Activated B cell treated with CpG ODN at 0.5 μM for 24 hours (primary cell): ENCODE measurements at places on chromosomes 12 and 14. TPM values are rescaled to one million over a fixed set of nuclear protein-coding genes. Genes with fewer than 3 reads are reported as not detected.

DNA sequence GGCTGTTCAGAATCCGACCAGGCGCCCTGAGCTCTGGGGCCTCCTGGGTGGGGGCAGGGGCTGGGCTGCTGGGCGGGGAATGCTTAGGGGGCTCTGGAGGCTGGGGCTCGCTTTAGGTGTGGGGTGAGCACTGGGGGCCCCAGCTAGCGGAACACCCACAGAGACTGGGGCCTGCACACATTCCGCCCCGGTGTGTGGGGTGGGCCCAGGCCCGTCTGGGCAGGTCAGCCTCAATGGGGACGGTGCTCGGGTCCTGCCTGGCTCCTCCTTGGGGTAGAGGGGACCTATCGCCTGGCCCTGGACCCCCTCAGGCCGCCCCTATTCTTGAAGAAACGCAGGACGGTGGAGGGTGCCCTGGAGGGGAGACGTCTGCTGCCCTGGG, 364.8 kb downstream of the TMEM121 start:
- H3K36me3 ChIP-seq: no peaks in the 10 kb centered on the region
- no peak overlapping the region for H3K27ac ChIP-seq
- H3K27me3 ChIP-seq: no peaks in the 10 kb centered on the region
- peak overlapping the region; percentile 67 for H3K4me3 ChIP-seq
- no peak for DNase-seq
- peaks cover 9% of the 10 kb centered on the region for H3K4me1 ChIP-seq

DNA sequence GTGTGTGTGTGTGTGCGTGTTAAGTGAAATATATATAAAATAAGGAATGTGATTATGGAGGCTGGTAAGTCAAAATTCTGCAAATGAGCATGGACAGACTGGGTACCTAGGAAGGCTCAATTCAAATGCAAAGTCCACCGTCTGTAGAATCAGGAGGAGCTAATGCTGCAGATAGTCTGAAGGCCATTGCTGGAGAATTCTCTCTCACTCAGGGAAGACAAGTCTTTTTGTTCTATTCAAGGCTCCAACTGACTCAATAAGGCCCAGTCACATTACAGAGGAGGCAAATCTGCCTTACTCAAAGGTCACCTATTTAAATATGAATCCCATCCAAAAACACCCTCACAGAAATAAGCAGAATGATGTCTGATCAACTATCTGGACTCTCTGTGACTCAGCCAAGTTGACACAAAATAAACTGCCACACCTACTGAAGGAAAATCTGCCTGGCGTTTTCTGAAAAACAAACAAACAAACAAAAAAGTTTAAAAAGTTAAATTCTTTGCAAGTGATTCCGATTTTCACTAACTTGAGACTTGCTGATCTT, 684 bp upstream of the KLRF2 start:
- no peaks in the 10 kb centered on the region for H3K27me3 ChIP-seq
- H3K4me1 ChIP-seq: peaks cover 5% of the 10 kb centered on the region
- H3K4me3 ChIP-seq: no peak overlapping the region
- DNase-seq: no peak
- H3K36me3 ChIP-seq: no peaks in the 10 kb centered on the region

GRCh38 chr14:58071341-58071740, 80.7 kb downstream of the ARMH4 start:
- no peak overlapping the region for H3K27ac ChIP-seq
- H3K27me3 ChIP-seq: peaks cover 9% of the 10 kb centered on the region
- H3K4me3 ChIP-seq: no peak overlapping the region
- DNase-seq: no peak

GRCh38 chr12:124993626-124994436, at the start of gene BRI3BP:
TSS of gene BRI3BP (plus strand) at chr12:124993645. CDS start at chr12:124993791, 146 bp downstream.
- peak within 1 kb of the TSS; percentile 95 for H3K27ac ChIP-seq
- peak within 1 kb of the TSS; percentile 93 for H3K4me3 ChIP-seq
- H3K27me3 ChIP-seq: no peaks in the 10 kb centered on the region
- peaks cover 50% of the 10 kb centered on the region for H3K4me1 ChIP-seq

GRCh38 chr12:19003141-19003540, 126.4 kb upstream of the PLEKHA5 start:
- H3K4me1 ChIP-seq: no peaks in the 10 kb centered on the region
- H3K36me3 ChIP-seq: no peaks in the 10 kb centered on the region
- no peaks in the 10 kb centered on the region for H3K27me3 ChIP-seq
- no peak overlapping the region for H3K4me3 ChIP-seq

- H3K4me3 ChIP-seq: no peak overlapping the region
- peaks cover 20% of the 10 kb centered on the region for H3K36me3 ChIP-seq
- no peaks in the 10 kb centered on the region for H3K27me3 ChIP-seq
- no peak for DNase-seq
- peaks cover 3% of the 10 kb centered on the region for H3K4me1 ChIP-seq
Measured at GRCh38 chr12:1319212-1319611, 275.2 kb downstream of the FBXL14 start.

DNA sequence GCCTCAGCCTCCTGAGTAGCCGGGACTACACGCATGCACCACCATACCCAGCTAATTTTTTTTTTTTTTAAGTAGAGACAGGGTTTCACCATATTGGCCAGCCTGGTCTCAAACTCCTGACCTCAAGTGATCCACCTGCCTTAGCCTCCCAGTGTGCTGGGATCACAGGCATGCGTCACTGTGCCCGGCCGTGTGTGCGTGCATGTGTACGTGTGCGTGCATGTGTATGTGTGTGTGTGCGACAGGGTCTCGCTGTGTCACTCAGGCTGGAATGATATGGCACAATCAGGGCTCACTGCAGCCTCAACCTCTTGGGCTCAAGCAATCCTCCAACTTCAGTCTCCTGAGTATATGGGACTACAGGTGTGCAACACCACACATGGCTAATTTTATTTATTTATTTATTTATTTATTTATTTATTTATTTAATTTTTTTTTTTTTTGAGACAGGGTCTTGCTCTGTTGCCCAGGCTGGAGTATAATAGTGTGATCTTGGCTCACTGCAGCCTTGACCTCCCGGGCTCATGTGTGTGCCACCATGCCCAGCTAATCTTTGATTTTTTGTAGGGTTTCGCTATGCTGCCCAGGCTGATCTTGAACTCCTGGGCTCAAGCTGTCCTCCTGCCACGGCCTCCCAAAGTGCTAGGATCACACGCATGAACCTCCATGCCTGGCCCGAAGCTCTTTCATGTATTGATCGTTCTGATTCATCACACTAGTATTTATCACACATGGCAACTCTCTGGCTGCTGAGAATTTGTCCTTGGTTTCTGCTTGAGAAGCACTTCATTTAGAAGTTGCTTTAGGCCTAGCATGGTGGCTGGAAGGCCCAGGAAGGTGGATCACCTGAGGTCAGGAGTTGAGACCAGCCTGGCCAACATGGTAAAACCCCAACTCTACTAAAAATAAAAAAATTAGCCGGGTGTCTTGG, 35.9 kb upstream of the CLIP1 start:
- H3K27ac ChIP-seq: no peak overlapping the region
- no peaks in the 10 kb centered on the region for H3K27me3 ChIP-seq
- DNase-seq: no peak
- no peaks in the 10 kb centered on the region for H3K36me3 ChIP-seq

DNA sequence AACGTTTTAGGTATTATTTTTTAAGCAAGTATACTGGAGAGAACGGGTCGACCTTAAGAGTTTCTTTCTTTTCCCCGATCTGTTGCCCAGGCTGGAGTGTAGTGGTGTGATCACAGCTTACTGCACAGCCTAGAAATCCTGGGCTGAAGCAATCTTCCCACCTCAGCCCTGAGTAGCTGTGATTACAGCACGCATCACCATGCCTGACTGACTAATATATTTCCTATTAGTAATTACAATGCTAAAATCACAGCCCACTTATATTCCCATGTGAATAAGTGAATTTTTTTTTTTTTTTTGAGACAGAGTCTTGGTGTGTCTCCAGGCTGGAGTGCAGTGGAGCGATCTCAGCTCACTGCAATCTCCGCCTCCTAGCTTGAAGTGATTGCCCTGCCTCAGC, 50.4 kb downstream of the DICER1 start:
- H3K4me1 ChIP-seq: no peaks in the 10 kb centered on the region
- H3K4me3 ChIP-seq: no peak overlapping the region
- no peak overlapping the region for H3K27ac ChIP-seq
- H3K36me3 ChIP-seq: peaks cover 83% of the 10 kb centered on the region

- H3K36me3 ChIP-seq: no peaks in the 10 kb centered on the region
- H3K27ac ChIP-seq: peak overlapping the region; percentile 43
- no peak for DNase-seq
- H3K4me3 ChIP-seq: peak overlapping the region; percentile 73
- H3K27me3 ChIP-seq: no peaks in the 10 kb centered on the region
Measured at GRCh38 chr12:70468741-70469140, 102.7 kb downstream of the KCNMB4 start.

- H3K27me3 ChIP-seq: no peaks in the 10 kb centered on the region
- H3K36me3 ChIP-seq: no peaks in the 10 kb centered on the region
- H3K4me1 ChIP-seq: peaks cover 64% of the 10 kb centered on the region
- H3K4me3 ChIP-seq: no peak overlapping the region
- no peak for DNase-seq
- H3K27ac ChIP-seq: peak overlapping the region; percentile 61
Measured at GRCh38 chr14:93065272-93065730, 50.4 kb downstream of the ITPK1 start.

GRCh38 chr14:56891226-56891625, 80.9 kb upstream of the OTX2 start:
- no peaks in the 10 kb centered on the region for H3K36me3 ChIP-seq
- no peak overlapping the region for H3K4me3 ChIP-seq
- H3K4me1 ChIP-seq: no peaks in the 10 kb centered on the region
- no peak overlapping the region for H3K27ac ChIP-seq
- no peak for DNase-seq
- peaks cover 33% of the 10 kb centered on the region for H3K27me3 ChIP-seq

GRCh38 chr14:69262516-69262915, 2.6 kb downstream of the GALNT16 start:
- no peak overlapping the region for H3K4me3 ChIP-seq
- peaks cover 13% of the 10 kb centered on the region for H3K4me1 ChIP-seq
- H3K27ac ChIP-seq: no peak overlapping the region
- H3K36me3 ChIP-seq: no peaks in the 10 kb centered on the region
- peaks cover 59% of the 10 kb centered on the region for H3K27me3 ChIP-seq

Gene SPX
- total RNA-seq: 0.18 and 0.54 TPM in 2 replicates

Gene LBHD2
- total RNA-seq: not detected in 2 replicates

Gene FOS
- total RNA-seq: 27.1 and 37.8 TPM in 2 replicates
